ENCODE measurements at places on chromosomes 7 and 10. TPM values are rescaled to one million over a fixed set of nuclear protein-coding genes. Genes with fewer than 3 reads are reported as not detected.

DNA sequence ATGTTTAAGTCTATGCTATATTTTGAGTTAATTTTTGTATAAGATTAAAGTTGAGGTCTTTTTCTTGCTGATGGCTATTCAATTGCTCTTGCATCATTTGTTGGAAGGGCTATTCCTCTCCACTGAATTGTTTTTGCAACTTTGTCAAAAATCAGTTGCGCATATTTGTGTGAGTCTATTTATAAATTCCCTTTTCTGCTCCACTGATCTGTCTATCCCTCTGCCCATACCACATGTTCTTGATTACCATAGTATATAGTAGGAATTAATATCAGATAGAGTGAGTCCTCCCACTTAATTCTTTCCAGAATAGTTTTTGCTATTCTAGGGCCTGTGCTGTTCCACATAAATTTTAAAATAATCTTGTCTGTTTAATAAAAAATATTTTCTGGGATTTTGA is 152.4 kb upstream of the ADCY1 start:
- no peak for DNase-seq

ASAH2 gene
- 0.46 TPM for total RNA-seq

DYNC1I1 gene
- total RNA-seq, result 8.4 TPM

AZGP1 gene
- total RNA-seq, result 0.74 TPM

Data from Daoy (cell line).